ENCODE measurements at places on chromosomes 13 and 19.
A peak's percentile ranks its signal among the peaks of the same experiment; 100 is the strongest.

- no peak for DNase-seq
These were observed 10.4 kb upstream of the F2RL3 start for GRCh38 chr19:16878181-16878965.

DNA sequence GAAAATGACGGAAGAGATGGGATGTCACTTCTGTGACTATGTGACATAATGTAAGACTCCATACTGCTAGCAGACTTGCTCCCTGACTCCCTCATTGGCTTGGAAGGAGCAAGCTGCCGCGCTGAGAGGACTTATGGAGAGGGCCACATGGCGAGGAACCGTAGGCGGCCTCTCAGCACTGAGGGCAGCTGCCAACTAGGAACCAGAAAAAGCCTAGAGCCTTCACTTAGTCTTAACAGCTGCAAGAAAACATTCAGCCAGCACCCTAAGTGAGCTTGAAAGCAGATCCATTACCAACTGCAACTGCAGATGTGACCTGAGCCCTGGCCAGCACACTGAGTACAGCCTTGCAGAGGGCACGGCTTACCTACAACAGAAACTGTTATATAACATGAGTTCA, 33.9 kb downstream of the USP12 start:
- DNase-seq: no peak

DNA sequence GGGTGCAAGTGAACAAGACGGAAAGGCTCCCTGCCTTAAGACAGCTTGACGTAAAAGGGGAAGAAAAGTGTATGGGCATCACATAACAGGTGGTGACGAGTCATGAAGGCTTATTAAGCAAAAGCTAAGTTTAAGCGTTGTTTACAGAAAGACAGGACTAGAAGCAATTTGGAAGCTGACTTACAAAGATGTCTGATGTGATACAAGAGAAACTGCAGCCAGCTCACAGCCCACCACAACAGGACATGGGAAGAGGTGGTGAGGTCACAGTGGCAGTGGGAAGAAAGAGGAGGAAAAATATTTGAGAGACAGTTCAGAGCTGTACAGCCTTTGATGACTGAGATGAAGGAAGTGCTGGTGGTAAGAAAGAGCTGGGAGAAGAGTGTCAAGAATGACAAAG, 181.6 kb downstream of the KLF12 start:
- no peak for DNase-seq

DNA sequence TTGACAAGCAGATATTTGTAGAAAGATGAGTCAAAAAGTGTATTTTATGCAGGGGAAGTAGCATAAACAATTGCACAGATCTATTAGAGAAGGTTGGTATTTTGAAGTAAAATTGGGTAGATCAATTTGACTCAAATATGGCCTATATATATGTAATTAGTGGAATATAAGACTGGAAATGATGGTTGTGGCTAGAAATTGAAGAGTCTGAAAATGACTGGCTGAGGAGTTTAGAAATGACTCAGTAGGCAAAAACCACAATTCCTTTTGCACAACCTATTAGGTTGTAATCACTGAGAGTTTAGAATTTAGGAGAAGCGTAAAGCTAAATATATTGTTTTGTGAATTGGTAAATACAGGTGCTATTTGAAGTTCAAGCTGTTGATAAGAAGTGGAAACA, 622.6 kb upstream of the PCDH20 start:
- peak; percentile 48 for DNase-seq

GRCh38 chr13:36362251-36362650, 16.1 kb upstream of the SPART start:
- DNase-seq: no peak

DNA sequence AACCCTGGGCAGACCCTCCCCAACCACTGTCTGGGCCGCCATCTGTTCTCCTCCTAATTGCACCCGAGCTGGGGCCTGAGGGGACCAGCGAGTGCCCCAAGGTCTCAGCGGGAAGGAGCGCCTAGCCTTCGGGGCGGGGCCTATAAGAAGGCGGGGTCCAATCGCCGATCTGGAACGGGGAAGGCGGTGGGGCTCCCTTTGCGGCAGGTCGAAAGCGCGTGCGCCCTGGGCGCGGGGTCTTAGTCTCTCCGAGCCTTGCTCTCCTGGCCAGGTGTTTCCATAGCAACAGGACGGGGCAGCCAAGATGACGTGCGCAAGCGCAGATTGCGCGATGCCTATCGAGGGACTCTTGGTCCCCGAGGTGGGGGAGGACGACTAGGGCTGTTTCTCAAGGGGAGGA, 2.8 kb downstream of the MAST1 start:
- DNase-seq: no peak

- no peak for DNase-seq
These were observed 208.0 kb downstream of the SPRY2 start for GRCh38 chr13:80132741-80133601.

DNA sequence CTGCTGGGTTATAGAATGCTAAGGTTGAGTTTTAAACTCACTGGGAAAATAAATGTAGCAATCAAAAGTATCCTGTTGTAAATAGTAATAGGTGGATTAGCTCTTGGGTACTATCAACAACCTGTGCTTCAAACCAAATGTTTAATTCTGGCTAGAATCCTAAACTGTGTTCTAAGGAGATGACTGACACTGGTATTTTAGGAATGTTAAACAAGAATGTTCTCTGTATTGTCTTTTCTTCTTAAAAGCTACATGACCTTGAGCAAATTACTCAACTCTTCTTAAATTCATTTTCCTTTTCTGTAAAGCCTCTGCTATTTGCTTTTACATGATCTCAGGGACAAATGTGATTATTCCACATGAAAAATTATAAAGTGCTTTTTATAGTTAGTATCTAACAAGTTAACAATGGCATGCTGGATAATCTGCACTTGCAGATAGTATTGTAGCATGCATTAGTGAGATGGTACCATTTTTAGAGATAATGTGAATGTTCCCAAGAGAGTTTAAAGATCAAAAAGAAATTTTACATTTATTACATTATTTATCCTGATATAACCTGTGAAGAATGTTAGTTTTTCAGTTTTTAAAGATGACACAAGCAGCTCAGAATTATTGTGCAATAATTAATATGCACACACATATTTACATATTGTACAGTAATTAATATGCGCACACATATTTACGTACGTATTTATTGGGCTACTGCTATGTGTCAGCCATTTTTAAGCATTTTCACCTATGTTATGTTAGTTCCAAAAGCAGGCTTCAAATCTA, 13.6 kb upstream of the EPSTI1 start:
- DNase-seq: no peak

DNA sequence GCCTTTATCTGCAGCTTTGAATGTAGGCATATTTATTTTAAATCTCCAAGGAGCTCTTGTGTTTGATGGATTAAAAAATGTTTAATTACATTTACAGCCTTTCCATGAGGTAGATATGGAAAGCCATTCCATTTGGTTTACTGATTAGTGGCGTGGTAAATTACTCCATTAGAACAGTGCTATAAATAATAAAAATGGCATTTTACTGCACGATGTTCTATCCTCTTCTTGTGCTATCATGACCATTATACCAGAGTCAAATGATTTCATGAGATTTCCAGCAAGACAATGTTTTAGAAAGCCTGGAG, 250.9 kb upstream of the HTR2A start:
- no peak for DNase-seq

DNA sequence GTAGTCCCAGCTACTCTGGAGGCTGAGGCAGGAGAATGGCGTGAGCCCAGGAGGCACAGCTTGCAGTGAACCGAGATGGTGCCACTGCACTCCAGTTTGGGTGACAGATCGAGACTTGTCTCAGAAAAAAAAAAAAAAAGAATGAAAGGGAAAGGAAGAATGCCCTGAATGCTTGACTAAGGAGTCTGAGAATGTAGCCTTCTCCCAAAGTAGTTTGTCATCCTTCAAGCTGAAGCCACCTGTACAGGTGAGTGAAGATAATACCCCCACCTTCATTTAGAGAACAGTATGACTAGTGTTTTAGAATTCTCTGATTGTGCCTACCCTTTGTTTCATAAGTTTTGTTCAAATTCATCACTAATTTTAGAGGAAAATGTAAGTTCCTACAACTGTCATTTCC, 5.9 kb downstream of the RCBTB1 start:
- no peak for DNase-seq

DNA sequence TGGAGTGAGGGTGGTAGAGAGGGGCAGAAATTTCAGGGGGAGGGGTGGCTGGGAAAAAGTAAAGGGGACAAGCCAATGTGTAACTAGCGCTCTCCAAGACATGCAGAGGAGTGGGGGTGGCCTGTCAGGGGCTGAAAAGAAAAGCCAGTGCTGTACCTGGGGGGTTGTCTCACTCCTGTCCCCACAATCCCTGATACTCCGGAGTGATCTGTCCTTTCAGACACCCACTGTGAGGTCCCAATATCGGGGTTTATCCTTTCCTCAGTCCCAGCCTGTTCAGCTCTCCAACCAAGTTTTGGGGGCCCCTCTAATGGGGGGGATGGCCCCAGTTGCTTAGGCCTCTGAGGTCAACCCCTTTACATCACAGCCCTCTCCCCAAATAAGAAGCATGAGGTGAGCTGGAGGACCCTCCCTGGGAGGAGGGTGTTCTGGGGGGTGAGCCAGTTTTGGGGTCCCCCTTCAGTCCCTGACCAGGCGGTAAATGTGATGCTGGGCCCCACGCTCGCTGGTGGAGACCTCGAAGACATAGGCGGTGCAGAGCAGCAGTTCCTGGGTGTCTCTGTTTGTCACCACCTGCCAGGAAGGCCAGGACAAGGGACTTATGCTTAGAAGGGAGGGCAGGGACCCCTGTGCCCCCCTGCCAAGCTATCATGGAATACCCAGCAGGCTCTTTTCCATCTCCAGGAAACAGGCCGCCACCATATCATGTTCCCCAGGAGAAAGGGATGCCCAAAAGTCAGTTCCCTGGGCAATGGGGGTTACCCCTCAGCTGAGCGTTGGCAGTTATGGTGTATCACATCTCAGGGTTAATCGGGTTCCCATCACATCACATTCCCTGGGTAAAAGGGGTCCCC, 5.9 kb downstream of the CD37 start:
- no peak for DNase-seq

DNA sequence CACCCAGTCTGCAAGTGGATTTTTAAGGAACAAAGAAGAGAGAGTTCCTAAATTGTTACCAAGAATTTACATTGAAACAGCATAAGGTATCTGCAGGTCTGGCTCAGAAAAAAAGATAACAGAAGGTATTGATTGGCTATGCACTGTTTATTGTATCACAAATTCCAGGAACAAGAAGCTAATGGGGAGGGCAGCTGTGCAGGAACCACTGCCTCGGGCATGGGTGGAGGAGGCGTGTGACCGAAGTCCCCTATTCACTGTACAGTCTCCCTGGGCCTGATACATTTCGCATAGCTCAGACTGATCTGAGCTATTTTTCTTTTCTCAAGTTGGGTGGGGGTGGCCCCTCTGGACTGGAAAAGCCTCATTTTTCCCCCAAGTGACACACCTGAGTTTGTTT, 11.7 kb downstream of the NECTIN2 start:
- DNase-seq: no peak

Measured in activated CD4-positive, alpha-beta T cell treated with anti-CD3 and anti-CD28 coated beads, Interleukin-2, amount 50 U/mL, for 16 hours (primary cell).